ENCODE measurements at places on chromosomes 7 and 10. TPM values are rescaled to one million over a fixed set of nuclear protein-coding genes. Genes with fewer than 3 reads are reported as not detected.

The PRKRIP1 gene
- 35.1 TPM for total RNA-seq

The KCNIP2 gene
- total RNA-seq: 1.9 TPM

The DKK1 gene
- total RNA-seq: 7.4 TPM

The LBX1 gene
- total RNA-seq: not detected

The GALNT17 gene
- total RNA-seq: 7.8 TPM

The NACAD gene
- 21.6 TPM for total RNA-seq

The DLD gene
- total RNA-seq: 73.1 TPM

The OPN1SW gene
- not detected for total RNA-seq

The ING3 gene
- 8.6 TPM for total RNA-seq

The DYNC1I1 gene
- total RNA-seq: 3.2 TPM

The RABGEF1 gene
- total RNA-seq: 31.4 TPM

The PCLO gene
- total RNA-seq: 3.0 TPM

The PILRA gene
- 2.3 TPM for total RNA-seq

The TSPAN14 gene
- 134 TPM for total RNA-seq

The CLDN3 gene
- 0.68 TPM for total RNA-seq

The ARPC1B gene
- 170 TPM for total RNA-seq

The CRTAC1 gene
- total RNA-seq: 2.6 TPM

The SLF2 gene
- 19.6 TPM for total RNA-seq

The CHST3 gene
- 42.9 TPM for total RNA-seq

The ZCCHC24 gene
- total RNA-seq: 26.2 TPM

The ZNF316 gene
- total RNA-seq: 20.5 TPM

The EGR2 gene
- total RNA-seq: 12.1 TPM

The OR6B1 gene
- total RNA-seq: not detected
